ENCODE measurements at places on chromosomes 4 and X.
A peak's percentile ranks its signal among the peaks of the same experiment; 100 is the strongest.

DNA sequence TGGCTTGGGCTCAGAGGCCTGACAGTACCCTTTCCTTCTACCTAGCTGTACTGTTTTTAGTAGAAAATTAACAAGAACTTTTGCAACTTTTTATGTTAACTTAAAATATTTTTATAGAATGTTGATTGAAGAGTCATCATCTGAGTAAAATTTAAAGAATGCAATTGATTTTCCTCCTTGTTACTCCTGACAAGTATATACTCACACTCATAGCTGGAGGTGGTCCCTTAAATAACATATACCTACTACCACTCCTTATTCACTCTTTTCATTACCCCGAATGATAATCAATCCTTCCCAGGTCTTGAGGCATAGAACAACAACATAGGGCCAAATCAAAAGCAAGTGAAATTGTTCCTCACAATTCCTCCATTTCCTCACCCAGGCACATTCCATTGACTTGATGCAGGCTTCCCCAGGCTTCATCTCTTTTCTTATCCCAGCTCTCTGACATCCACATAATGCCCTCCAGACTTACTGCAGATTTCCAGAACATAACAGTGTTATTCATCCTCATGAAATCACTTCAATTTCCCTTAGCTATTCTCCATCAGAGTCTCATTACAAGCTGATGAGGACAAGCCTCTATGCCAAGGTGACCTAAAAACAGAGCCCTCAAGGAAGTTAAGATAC, 73.2 kb upstream of the ANXA10 start:
- no peak for DNase-seq

DNA sequence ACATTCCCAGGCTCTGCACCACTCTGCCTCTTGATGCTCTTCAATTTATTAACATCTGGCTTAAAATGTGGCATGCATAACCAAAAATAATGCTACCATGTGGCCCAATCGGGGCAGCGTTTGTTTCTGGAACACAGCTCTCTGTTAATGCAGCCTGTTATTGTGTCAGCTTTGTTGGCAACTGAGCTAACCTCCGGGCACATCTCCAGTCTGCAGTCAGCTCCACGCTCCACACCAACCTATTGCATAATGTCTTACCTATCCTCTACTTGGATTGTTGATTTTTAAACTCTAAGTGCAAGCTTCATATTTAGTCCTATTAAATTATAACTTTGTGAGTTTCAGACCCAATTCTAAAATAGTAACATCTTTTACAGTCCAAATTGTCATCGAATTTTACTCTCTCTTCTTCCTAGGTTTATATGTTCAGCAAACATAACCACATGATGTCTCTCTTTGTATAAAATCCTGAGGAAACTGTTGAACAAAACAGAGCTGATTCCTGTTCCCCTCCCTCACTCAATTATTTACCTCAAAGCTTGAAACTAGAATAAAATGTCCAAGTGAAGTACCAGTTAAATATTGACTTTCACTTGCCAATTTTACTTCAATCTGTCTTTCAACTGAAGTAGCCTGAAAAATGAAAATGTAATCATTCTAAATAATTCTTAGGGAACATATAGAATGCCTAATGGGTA, 92.2 kb upstream of the RAPGEF2 start:
- DNase-seq: no peak

GRCh38 chr4:7365462-7366179, 69.1 kb downstream of the PSAPL1 start:
- DNase-seq: no peak

DNA sequence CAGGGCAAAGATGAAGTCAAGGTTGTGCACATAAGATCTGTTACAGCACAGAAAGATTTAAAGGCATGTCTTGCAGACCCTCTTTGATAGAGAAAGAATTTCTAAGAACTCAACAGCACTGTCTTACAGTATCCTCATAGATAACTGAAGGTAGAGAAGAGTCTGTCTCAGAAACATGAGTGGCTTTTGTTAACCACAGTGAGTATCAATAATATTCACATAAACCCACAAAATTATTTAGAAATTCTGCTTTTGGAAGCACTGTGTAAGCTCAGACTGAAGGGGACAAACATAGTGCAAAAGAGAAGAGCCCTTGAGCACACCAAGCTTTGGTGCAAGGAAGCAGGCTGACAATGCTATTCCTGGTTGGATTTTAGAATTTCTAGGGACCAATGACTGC, 166.0 kb upstream of the SH3RF1 start:
- no peak for DNase-seq

- DNase-seq: no peak
Observed at GRCh38 chr4:141580523-141580922, 55.9 kb upstream of the IL15 start.

GRCh38 chr4:70306076-70306475, 28.7 kb upstream of the CABS1 start:
- no peak for DNase-seq

- DNase-seq: no peak
Observed at GRCh38 chrX:21132686-21133393, 241.4 kb upstream of the CNKSR2 start.

GRCh38 chr4:7801001-7801400, 138.7 kb downstream of the AFAP1 start:
- no peak for DNase-seq

DNA sequence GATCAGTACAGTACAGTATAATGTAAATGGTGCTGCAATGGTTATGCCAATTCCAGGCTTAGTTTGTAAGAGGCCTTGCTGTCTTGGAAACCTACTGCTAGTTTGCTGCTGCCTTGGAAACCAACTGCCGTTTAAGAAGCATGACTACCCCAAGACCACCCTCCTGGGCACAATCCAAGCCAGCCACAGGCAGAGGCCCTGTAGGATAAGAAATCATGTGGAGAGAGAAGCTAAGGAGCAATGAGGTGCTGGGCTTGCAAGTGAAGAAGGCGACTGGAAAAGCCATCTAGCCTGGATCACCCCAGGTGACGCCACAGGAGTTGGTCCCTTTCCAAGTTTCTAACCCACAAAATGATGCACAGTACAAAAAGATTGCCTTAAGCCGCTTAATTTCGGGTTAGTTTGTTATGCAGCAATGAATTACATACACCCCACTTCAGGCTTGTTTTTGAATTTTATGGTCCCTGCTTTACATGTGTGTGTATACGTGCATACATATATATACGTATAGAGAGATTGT, 16.9 kb downstream of the ZFP42 start:
- DNase-seq: no peak

- no peak for DNase-seq
Observed at GRCh38 chr4:112775801-112776200, 138.9 kb downstream of the LARP7 start.

DNA sequence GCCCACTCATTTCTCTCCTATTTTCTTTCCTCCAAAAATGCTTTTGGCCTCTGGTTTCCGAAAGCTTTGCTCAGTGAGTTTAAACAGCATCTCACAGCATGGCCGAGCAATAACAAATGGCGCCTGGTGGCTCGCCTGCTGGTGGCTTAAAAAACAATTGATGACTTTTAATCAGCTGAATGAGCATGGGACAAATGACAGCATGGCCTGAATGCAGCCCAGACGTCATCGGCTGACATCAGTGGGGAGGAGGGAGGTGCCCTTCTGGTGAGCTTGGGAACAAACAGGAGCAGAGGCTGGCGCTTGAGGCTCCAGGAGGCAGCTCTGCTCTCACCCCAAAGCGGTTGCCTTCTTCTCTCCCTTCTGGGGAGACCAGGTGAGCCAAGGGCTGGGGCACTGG, 286.4 kb downstream of the BCOR start:
- DNase-seq: no peak

DNA sequence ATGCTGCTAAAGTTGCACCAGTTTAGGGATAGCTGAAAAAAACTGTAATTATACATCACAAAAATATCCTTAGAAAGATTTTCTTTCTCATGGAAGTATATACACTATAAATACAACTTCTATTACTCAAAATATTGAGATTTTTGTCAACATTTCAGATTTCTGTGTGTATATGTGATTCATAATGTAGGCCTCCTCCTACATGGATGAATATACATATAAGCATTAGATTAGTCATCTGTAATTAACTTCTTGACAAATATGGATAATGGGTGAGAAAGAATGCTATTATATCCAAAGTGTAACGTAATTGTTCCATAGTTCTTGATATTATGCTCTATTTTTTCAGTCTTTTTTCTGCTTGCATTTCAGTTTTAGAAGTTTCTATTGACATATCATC, 124.9 kb downstream of the CBLL2 start:
- no peak for DNase-seq

GRCh38 chrX:102712216-102712966, at the start of gene GPRASP2:
TSS of gene GPRASP2 (plus strand) at chrX:102712448. CDS start at chrX:102714870, 2,422 bp downstream.
- DNase-seq: peak; percentile 20

GRCh38 chr4:17152941-17153540, 254.6 kb upstream of the LDB2 start:
- DNase-seq: no peak

DNA sequence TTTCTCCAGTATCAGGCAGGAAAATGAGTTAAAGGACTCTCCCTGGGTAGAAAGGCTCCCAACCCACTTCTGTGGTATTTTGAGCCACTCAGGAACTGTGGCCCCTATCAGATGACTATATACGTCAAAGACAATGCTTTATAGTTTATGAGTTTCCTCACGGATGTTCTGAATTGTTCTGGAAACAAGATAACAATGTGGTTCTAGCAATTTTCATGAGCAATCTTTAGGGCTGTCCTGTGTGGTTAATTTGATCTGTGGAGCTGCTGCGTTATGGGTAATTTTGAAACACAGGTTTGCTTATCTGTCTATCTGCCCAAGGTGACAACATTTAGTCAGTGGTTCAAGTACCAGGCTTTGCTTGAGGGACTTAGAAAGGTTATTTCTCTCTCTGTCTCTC, 46.7 kb upstream of the IL2 start:
- no peak for DNase-seq

GRCh38 chr4:86026720-86027119, 333.1 kb downstream of the MAPK10 start:
- no peak for DNase-seq

- DNase-seq: no peak
Observed at GRCh38 chr4:98677799-98678198, 19.4 kb upstream of the TSPAN5 start.

DNA sequence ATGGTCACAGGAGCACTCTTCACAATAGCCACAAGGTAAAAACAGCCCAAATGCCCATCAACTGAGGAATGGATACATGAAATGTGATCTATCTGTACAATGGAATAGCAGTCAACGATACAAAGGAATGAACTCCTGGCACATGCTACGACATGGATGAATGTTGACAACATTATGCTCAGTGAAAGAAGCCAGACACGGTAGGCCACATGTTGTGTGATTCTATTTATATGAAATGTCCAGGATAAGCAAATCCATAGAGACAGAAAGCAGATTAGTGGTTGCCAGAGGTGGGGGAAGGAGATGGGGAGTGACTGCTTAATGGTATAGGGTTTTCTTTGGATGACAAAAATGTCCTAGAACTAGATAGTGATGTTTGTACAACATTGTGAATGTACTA, 58.7 kb upstream of the GPM6B start:
- DNase-seq: no peak

GRCh38 chrX:72054779-72055489, 76.8 kb downstream of the RTL5 start:
- no peak for DNase-seq

DNA sequence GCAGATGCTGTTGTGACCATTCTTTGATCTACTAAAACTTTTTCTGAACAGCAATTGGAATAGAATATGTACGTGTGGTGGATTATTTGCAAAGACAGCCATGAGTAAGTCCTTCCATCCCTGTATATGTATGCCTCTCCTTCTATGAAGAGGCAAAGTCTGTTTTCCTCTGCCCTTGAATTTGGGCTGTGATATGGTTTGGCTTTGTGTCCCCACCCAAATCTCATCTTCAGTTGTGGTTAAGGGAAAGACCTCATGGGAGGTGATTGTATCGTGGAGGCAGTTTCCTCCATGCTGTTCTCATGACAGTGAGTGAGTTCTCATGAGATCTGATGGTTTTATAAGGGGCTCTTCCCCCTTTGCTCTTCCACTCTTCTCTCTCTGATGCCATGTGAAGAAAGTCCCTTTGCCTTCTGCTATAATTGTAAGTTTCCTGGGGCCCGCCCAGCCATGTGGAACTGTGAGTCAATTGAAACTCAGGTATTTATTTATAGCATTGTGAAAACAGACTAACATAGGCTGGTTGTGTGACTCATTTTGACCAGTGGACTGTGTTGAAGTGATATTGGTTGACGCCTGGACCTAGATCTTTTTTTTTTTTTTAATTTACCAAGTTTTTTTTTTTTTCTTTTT, 108.3 kb upstream of the CAMK2D start:
- DNase-seq: peak; percentile 34

GRCh38 chrX:132257116-132257515, 37.9 kb upstream of the RAP2C start:
- no peak for DNase-seq

DNA sequence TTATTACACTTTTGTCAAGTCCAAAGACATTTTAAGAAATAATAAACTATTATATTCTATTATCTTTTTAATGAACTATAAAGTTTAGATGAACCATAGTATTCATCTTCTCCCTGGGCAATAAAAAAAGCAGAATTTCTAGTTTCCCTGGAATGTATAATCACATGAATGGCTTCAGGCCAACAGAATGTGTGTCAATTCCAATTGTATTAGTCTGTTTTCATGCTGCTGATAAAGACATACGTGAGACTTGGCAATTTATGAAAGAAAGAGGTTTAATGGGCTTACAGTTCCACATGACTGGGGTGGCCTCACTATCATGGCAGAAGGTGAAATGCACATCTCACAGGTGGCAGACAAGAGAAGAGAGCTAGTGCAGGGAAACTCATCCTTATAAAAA, 70.7 kb upstream of the ANXA10 start:
- no peak for DNase-seq

Measured in activated CD8-positive, alpha-beta memory T cell treated with anti-CD3 and anti-CD28 coated beads, Interleukin-2, amount 50 U/mL, for 4 hours (primary cell).